ENCODE measurements at places on chromosomes 2 and 18. TPM values are rescaled to one million over a fixed set of nuclear protein-coding genes. Genes with fewer than 3 reads are reported as not detected.
A peak's percentile ranks its signal among the peaks of the same experiment; 100 is the strongest.

The GAREM1 gene
- 1.2 TPM for total RNA-seq

The UGT1A3 gene
- total RNA-seq = not detected

DNA sequence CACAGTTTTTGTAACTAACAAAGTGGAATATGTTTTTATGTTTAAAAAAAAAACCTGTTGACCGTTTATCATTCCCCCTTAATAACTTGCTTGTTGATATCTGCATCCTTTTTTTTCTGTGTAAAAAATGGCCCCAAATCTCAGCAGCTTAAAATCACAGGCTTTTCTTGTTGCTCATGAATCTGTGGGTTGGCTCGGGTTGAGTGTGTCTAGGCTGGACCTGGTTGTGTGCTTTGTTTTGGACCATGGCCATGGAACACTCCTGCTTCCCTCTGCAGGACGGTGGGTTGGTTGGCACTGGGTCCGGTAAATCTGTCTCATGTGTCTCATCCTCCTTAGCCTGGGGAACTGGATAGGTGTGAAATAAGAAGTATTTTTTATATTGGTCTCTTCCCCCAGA is 139.0 kb upstream of the LINC00305 start:
- DNase-seq = no peak

DNA sequence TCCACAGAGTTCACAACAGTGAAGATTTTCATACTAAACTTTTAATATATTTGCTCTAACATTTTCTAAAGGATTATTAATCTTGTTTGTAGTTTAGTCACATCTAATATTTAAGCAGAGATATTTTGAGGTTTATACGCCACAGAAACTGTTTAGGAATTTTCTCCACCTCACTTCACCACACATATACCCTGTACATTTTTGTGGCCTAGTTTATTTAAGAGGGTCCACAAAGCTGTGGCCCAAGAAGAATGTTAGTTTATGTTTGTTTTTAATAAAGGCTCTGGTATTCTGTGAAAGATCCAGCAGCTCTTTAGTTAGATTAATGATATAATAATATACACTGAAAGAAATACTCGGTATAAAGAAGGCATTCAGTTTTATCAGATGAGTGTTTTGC is 132.7 kb upstream of the TTC27 start:
- no peak for DNase-seq

The BUB1 gene
- 16.3 TPM for total RNA-seq

The STAT1 gene
- 227 TPM for total RNA-seq

DNA sequence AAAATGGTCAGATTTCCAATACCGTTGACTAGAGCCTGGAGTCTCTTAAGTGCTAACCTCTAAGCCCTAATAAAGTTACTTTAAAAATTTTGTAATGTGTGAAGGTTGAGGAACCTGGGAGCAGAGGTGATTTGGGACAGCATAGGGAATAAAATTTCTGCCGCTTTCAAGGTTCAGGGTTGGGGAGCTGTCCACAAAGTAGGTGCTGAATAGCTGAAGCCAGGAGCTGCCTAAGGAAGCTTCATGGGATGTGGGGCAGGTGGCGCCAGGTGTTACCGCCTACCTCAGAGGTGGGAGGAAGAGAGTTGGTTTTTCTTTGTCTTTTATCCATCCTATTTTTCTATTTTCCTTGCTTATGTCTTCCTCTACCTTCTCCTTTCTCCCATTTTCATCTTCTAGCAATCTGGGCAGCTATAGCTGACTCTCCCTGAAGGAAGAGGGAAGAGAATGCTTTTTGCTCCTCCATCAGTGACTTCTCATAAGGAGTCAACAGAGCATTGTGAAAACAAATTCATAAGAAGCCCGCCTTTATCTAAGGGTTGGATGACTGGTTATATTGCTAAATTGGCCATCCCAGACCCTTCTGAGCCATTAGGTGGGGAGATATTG is 178.7 kb downstream of the CLIP4 start:
- peak; percentile 46 for DNase-seq

The GPAT2 gene
- 1.0 TPM for total RNA-seq

The DNAH6 gene
- not detected for total RNA-seq

- no peak for DNase-seq
Measured at GRCh38 chr18:57804557-57804956, 1.4 kb upstream of the ATP8B1 start.

The LYPD6B gene
- 3.9 TPM for total RNA-seq

GRCh38 chr2:141994066-141994465 is 136.8 kb downstream of the LRP1B start:
- no peak for DNase-seq

DNA sequence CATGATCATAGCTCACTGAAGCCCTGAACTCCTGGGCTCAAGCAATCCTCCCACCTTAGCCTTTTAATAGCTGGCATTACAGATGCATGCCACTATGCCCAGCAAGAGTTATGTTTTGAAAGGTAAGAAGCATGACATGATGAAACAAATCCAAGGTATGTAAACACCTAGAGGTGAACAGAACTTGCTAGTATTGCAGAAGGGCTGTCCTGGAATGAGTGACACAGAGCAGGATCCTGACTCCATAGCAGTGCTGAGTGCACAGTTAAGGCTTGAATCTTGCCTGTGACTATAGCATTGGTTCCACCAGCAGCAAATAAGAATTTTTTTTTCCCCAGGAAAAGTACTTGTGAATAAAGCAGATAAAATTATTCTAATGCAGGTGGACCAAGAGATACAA is 309.5 kb downstream of the PIK3C3 start:
- no peak for DNase-seq

The REG3A gene
- total RNA-seq = not detected

DNA sequence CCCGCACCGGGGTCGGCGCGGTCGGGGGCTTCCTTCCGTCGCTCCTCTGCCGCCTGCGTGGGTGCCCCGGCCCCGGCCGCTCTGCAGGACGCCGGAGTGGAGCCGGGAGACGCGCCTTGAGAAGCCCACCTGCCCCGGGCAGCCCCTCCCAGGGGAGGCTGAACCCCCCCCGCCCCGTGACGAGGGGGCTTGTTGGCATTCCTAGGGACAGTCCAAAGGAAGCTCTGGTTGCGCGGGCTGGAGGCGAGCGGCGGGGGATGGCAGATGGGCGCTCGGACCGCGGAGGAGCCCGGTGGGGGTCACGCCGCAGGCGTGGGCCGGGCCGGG is 133.5 kb upstream of the MGAT5 start:
- no peak for DNase-seq

The CPO gene
- total RNA-seq = not detected

The UGT1A5 gene
- not detected for total RNA-seq

GRCh38 chr18:13835202-13835601 is 11.3 kb downstream of the MC5R start:
- DNase-seq = no peak

The EFR3B gene
- 0.76 TPM for total RNA-seq

The ERCC3 gene
- 42.9 TPM for total RNA-seq

The MRO gene
- not detected for total RNA-seq

GRCh38 chr2:86213056-86213455 is 13.8 kb downstream of the MRPL35 start:
- DNase-seq = no peak

The ZNF521 gene
- 12.1 TPM for total RNA-seq

The HOXD9 gene
- total RNA-seq = 7.0 TPM

DNA sequence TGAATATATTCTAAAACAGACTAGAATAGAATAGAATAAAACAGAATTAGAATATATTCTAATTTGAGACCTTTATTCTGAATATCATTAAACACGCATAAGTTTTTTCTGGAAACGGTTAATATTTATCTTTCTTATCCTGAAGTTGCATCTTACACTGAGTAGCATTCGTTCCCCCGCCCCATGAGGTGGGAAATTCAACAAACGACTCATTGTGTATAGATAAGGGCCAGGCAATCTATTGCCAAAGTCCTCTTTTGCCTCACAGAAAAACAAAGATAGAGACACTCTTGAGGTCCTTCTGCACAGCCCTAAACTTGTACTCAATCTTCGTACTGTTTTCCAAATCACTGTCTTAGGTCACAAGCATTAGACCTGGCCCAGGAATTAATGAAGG is 98.1 kb downstream of the COL6A3 start:
- DNase-seq = peak; percentile 34

GRCh38 chr2:100799686-100800085 is 20.3 kb upstream of the NPAS2 start:
- DNase-seq = no peak

All from GM23248 (cell line).